AG08396 (cell line): ENCODE measurements at places on chromosomes 4 and X.
A peak's percentile ranks its signal among the peaks of the same experiment; 100 is the strongest.

- DNase-seq, result no peak
Observed at GRCh38 chr4:68909385-68909784, 42.2 kb downstream of the UGT2A3 start.

- DNase-seq, result no peak
Observed at GRCh38 chr4:137909529-137910309, 332.4 kb downstream of the SLC7A11 start.

- no peak for DNase-seq
Observed at GRCh38 chrX:18607966-18608365, 63.9 kb downstream of the RS1 start.

DNA sequence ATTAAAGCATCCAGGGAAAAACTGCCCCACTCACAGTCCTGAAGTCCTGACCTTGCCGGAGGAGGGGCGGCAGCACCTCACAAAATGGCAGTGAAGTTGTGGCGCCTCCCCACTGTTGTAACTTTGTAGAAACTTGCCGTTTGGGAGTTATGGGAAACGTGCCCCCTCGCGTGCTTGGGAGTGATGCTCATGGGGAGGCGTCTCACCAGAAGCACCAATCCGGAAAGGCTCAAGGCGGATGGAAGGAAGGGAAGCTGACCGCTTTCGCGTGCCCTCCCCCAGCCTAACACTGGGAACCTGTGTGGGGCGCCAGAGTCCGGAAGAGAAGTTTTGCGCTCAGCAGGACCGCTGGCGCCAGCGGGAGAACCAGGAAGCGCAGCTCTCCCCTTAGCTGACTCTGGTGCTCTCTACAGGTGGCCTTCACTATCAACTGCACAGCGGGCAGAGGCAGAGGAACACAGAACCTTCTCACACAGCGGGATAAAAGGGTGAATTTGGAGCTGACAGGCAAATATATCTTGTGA lies at the start of the genes CT45A10 and SAGE1:
TSS of gene CT45A10 (minus strand) at position 151 of the 524 bp plus-strand sequence. CDS start 8,100 bp downstream, outside the sequence.
TSS of gene SAGE1 (plus strand) at position 423 of the 524 bp plus-strand sequence. CDS start 2,527 bp downstream, outside the sequence.
- DNase-seq, result no peak

GRCh38 chr4:6732441-6733357 lies 16.7 kb downstream of the BLOC1S4 start:
- peak; percentile 90 for DNase-seq

- DNase-seq, result no peak
Observed at GRCh38 chr4:7135389-7135746, 57.0 kb upstream of the SORCS2 start.

DNA sequence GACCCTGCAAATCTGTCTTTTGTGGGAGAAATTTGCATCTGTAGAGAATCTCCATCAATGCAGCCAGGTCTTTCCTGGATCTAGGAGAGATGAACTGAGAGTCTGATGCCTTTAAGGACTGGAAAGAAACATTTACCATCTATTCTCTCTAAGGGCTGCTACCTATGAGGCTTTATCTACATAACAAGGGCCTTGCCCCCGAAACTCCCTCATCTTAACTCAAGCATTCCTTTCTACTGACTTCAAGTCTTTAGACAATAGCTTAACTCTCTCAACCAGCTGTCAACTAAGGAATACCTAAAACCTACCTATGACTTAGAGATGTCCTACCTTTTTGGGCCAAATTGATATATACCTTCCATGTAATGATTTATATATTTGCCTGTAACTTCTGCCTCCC lies 32.1 kb downstream of the MAGEB17 start:
- no peak for DNase-seq

- DNase-seq, result no peak
Observed at GRCh38 chr4:11436673-11437072, 8.0 kb upstream of the HS3ST1 start.

- DNase-seq, result peak; percentile 48
Observed at GRCh38 chr4:15963001-15963451, at the start of gene FGFBP2. TSS of gene FGFBP2 (minus strand) at chr4:15963175. CDS start at chr4:15963129, 46 bp downstream.

DNA sequence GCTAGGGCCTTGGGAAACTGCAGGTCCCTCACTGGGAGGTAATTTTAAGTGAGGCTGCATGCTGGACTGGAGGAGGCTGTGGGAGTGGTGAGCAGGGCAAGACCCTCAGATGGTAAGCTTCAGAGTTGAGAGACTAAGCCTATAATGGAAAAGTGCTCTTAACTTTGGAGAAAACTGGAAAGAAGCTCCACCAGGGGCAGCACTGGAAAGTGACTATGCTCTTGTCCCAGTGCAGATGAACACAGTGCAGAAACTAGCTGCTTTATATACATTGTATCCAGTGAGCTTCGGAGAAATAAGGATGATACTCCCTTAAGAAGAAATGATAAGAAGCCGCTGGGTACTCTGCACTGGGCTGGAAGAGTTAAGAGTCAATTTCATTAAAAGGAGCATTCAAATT lies 3.2 kb upstream of the MAGEB2 start:
- DNase-seq, result no peak

- no peak for DNase-seq
Observed at GRCh38 chrX:15215366-15215765, 54.5 kb downstream of the ASB9 start.

DNA sequence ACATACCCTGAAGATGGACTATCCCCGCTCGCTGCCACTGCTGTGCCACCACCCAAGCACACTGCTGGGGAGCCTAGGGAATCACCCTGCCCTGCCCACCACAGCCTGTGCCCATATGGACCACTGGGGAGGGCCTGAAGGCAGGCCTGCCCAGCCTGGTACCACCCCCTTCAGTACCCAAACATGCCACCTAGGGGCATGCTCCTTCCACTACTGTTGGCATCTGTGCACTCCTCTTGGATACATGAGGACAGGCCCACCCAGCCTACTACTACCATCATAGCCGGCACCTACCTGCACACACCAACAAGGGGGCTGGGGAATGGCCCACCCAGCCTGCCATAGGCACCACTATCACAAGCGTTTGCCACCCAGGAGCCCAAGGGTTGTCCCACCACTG lies 30.1 kb upstream of the PRDX4 start:
- DNase-seq, result no peak

DNA sequence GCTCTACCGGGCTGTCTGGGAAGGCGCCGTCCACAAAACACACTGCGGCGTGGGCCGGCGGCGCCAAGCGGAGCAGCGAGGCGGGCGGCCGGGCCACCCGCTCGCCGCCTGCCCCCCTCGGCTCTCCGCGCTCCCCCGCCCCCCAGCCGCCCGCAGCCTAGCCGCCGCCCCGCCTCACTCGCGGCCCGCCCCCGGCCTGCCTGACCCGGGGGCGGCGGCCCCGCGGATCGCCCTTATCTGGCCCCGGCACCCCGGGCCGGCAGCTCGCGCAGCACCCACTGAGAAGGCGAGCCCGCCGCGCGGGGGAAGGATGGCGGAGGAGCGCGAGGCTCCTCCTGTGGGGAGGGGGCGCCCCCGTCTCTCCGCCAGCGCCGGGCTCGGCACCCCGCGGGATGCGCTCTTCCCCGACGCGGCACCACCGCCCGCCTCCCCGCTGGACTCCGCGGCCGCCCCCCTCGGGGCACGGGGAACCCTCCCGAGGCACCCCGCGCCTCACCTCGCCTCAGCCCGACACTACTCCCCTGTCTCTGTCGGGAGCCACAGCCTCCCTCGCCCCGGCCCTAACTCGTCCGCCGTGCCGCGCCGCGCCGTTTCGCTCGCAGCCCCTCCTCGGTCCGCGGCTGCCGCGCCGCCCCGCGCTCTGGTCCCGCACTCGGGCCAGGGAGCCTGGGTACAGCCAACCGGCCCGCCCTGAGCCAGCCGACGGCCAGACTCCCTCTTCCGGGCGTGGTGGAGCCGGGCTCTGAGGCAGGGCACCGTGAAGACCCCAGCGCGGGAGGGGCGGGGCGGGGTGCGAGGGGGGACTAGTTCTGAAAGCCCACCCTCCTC lies 566 bp downstream of the ATP11C start:
- peak; percentile 70 for DNase-seq
